Activated naive CD4-positive, alpha-beta T cell treated with anti-CD3 and anti-CD28 coated beads, Interleukin-2, amount 10 ng/mL, durations not matched to agents 7 days and 5 days (primary cell): ENCODE measurements at places on chromosomes 4 and X.

DNA sequence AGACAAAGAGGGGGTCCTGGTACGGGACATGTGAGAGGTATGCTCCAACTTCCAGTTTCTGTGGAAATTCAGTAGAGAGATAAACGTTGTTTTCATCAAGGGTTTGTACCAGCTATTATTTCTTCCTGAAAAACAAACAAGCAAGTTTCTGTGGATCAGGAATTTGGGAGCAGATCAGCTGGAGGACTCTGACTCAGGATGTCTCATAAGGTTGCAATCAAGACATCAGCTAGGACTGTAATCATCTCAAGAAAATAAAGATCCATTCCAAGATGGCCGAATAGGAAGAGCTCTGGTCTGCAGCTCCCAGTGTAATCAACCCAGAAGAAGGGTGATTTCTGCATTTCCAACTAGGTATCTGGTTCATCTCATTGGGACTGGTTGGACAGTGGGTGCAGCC, 23.5 kb upstream of the NFKB1 start:
- no peak overlapping the region for H3K27ac ChIP-seq
- no peaks in the 10 kb centered on the region for H3K4me1 ChIP-seq
- DNase-seq, result no peak
- H3K27me3 ChIP-seq, result peaks cover 6% of the 10 kb centered on the region

- H3K4me3 ChIP-seq, result no peak overlapping the region
- no peaks in the 10 kb centered on the region for H3K4me1 ChIP-seq
- no peak overlapping the region for H3K27ac ChIP-seq
- H3K36me3 ChIP-seq, result no peaks in the 10 kb centered on the region
- H3K27me3 ChIP-seq, result no peaks in the 10 kb centered on the region
- no peak for DNase-seq
Observed at GRCh38 chrX:140360284-140360683, 144.6 kb downstream of the SOX3 start.

- no peak for DNase-seq
- no peak overlapping the region for H3K27ac ChIP-seq
- peaks cover 4% of the 10 kb centered on the region for H3K36me3 ChIP-seq
Observed at GRCh38 chr4:7912826-7913225, 26.8 kb downstream of the AFAP1 start.

DNA sequence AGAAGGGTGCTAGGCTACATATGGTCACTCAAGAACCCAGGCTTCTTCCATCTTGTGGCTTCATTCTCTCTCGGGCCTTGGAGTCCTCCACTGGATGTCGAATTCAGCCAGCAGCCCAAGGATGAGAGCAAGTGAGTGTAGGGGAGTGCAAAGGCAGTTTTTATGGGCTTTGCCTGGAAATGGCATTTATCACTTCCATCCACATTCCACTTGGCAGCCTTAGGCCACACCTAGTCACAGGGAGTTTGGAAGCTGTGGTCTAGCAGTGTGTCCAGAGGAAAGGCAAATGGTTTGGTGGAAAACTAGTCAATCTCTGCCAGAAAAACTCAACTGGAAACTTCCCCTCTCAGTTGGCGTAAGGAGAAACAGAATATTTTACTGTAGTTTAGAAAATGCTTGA, 59.0 kb downstream of the NHS start:
- no peaks in the 10 kb centered on the region for H3K36me3 ChIP-seq
- no peaks in the 10 kb centered on the region for H3K4me1 ChIP-seq
- no peak for DNase-seq
- no peak overlapping the region for H3K27ac ChIP-seq
- H3K27me3 ChIP-seq, result no peaks in the 10 kb centered on the region
